ENCODE measurements at places on chromosomes 1 and 21. TPM values are rescaled to one million over a fixed set of nuclear protein-coding genes. Genes with fewer than 3 reads are reported as not detected.
A peak's percentile ranks its signal among the peaks of the same experiment; 100 is the strongest.

DNA sequence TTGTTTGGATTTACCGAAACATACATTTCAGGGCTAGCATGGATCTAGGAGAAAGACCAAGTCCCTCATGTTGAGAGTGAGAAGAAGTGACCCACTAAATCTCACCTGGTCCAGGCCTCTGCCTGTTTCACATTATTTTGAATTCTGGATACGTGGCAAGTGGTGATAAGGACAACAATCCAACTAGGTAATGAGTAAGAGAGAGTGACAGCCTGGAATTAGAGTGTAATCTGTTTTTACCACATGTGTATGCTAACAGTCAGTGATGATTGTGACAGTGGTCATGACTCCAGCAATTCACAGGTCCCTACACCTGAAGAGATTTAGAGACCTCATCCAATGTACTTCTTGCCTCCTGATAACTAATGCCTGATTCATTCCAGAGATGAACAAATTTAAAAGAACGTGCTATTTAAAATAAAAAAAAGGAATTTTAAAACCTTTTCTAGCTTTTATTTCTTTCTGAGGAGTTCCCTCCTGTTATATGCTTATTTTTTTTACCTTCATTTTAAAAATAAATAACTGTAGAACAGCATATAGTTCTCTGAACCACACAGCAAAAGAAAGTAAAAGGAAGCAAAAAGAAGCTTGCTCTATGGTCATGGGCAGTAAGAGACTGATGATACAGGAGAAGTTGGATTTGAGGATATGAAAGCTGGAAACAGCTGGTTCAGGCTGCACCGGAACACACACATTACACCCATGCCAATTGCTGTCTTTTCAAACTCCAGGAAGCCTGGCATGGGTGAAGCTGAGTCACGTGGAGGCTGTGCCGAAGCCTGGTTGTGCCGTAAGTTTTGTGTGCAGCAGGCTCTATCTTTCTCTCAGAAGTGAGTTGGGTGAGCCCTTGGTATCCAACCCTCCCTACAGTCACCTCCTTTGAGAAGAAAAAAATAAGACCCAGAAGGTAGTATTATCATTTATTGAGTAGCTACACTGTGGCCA, 14.7 kb downstream of the C1orf116 start:
- H3K36me3 ChIP-seq = peaks cover 3% of the 10 kb centered on the region
- no peak overlapping the region for H3K4me3 ChIP-seq
- H3K27ac ChIP-seq = peak overlapping the region; percentile 43
- peak; percentile 76 for DNase-seq
- no peaks in the 10 kb centered on the region for H3K27me3 ChIP-seq

DNA sequence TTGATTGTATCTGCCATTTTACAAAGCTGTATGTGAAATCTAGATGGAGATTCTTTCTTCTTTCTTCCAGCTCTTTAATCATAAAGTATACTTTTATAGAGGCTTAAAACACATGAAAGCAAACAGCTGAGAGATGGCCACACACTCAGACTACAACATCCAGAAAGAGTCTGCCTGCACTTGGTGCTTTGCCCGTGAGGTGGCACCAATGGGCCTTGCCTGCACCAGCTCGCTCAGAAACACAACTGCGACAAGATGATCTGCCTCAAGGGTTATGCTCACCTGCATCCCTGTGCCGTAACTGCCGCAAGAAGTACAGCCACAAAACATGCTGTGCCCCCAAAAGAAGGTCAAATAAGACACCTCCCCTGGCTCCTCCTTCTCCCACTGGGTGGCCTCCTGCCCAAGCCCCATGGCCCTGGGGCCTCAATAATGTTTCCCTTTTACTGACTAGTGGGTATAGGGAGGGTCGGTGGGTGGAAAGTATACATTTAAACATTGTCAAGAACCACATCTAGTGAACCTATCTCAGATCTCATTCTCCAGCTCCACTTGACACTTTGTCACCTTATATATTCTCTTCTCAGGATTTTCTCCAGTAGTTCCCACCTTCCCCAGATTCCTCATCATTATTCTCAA, 66.7 kb upstream of the ANGPTL3 start:
- no peaks in the 10 kb centered on the region for H3K4me1 ChIP-seq
- no peaks in the 10 kb centered on the region for H3K27me3 ChIP-seq
- no peak overlapping the region for H3K27ac ChIP-seq
- peak; percentile 34 for DNase-seq

- H3K27ac ChIP-seq = peak overlapping the region; percentile 70
- no peaks in the 10 kb centered on the region for H3K36me3 ChIP-seq
- no peak overlapping the region for H3K4me3 ChIP-seq
- DNase-seq = no peak
- H3K27me3 ChIP-seq = no peaks in the 10 kb centered on the region
- no peaks in the 10 kb centered on the region for H3K4me1 ChIP-seq
Observed at GRCh38 chr1:117563492-117563875, 42.4 kb upstream of the TENT5C start.

DNA sequence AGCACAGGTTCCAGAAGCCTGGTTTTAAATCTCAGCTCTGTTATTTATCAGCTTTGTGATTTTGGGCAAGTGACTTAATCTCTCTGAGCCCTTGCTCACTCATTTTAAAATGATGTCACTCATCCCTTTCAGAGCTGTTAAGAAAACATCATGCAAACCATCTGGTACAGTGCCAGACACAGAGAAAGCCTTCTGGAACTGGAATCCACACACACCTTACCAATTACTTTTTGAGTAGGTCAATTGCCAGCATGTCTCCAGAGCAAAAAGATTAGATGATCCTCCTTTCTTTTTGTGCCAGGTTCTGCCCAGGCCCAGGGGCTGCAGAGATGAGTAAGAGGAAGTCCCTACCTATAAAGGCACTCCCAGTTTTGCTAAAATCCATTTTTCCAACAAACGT, 61.3 kb downstream of the ROR1 start:
- DNase-seq = no peak
- no peaks in the 10 kb centered on the region for H3K27me3 ChIP-seq
- H3K36me3 ChIP-seq = no peaks in the 10 kb centered on the region
- no peak overlapping the region for H3K4me3 ChIP-seq

- no peak for DNase-seq
- no peaks in the 10 kb centered on the region for H3K4me1 ChIP-seq
- H3K36me3 ChIP-seq = no peaks in the 10 kb centered on the region
- no peak overlapping the region for H3K27ac ChIP-seq
- no peak overlapping the region for H3K4me3 ChIP-seq
Observed at GRCh38 chr21:30044447-30045064, 104.8 kb upstream of the GRIK1 start.

- H3K36me3 ChIP-seq = no peaks in the 10 kb centered on the region
- no peak overlapping the region for H3K27ac ChIP-seq
- no peak overlapping the region for H3K4me3 ChIP-seq
- DNase-seq = no peak
- no peaks in the 10 kb centered on the region for H3K27me3 ChIP-seq
- no peaks in the 10 kb centered on the region for H3K4me1 ChIP-seq
Observed at GRCh38 chr21:30444204-30444603, 4.1 kb downstream of the KRTAP15-1 start.

FCRL2 gene
- total RNA-seq = 2.1 TPM

C8A gene
- total RNA-seq = not detected

KRTAP13-2 gene
- not detected for total RNA-seq

Measured in upper lobe of left lung (tissue), 6 donors.